ENCODE measurements at places on chromosomes 12 and 14. TPM values are rescaled to one million over a fixed set of nuclear protein-coding genes. Genes with fewer than 3 reads are reported as not detected.

DNA sequence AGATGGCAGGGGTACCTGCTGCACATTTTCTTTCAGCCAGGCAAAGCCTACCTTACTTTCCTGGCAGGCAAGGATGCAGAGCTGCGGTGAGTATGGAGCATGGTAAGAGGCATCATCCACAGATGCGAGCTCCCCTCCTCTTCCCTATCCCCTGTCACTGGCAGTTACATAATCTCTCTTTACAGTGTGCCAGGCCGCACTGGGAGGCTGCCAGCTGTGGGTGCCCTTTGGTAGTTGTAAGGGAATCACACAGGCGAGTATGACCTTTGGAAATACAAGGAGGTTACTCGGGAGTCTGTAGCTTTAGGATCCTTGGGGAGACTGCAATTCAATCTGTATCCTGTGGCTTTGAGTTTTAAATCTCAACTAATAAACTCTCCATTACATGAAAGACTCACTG is 132.5 kb downstream of the KTN1 start:
- H3K36me3 ChIP-seq, result no peaks in the 10 kb centered on the region
- no peak overlapping the region for H3K27ac ChIP-seq
- no peak overlapping the region for H3K4me3 ChIP-seq
- no peaks in the 10 kb centered on the region for H3K4me1 ChIP-seq
- H3K27me3 ChIP-seq, result no peaks in the 10 kb centered on the region

- H3K4me1 ChIP-seq, result no peaks in the 10 kb centered on the region
- DNase-seq, result no peak
- H3K36me3 ChIP-seq, result no peaks in the 10 kb centered on the region
- peaks cover 18% of the 10 kb centered on the region for H3K27me3 ChIP-seq
Measured at GRCh38 chr12:65845751-65846537, 21.7 kb downstream of the HMGA2 start.

DNA sequence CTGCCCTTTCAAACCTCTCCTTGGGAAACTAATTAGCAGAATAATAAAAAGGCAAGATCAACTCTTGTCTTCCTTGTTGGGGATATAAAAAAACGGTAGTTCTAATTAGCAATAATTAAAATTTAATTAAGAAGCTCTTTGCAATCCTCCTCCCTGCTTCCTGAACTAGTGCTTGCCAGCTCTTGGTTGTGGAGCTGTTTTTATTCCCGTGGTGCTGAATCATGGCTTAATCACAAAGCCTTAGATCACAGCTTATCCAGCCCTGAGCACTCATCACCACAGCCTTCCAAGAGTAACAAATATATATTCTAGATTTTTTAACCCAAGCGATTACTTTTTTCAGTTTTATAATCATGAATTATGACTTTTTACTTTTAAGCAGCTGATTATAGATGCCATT is 63.2 kb upstream of the INSM2 start:
- H3K27me3 ChIP-seq, result peaks cover 34% of the 10 kb centered on the region
- no peak overlapping the region for H3K4me3 ChIP-seq
- H3K4me1 ChIP-seq, result no peaks in the 10 kb centered on the region
- no peak for DNase-seq

- no peak overlapping the region for H3K4me3 ChIP-seq
- H3K27ac ChIP-seq, result no peak overlapping the region
- peaks cover 6% of the 10 kb centered on the region for H3K27me3 ChIP-seq
- no peak for DNase-seq
Measured at GRCh38 chr12:15627995-15628945, 160.9 kb downstream of the EPS8 start.

Gene MAP3K9
- 4.2 TPM for total RNA-seq
